Daoy (cell line): ENCODE measurements at places on chromosomes 11 and 22. TPM values are rescaled to one million over a fixed set of nuclear protein-coding genes. Genes with fewer than 3 reads are reported as not detected.
A peak's percentile ranks its signal among the peaks of the same experiment; 100 is the strongest.

DNA sequence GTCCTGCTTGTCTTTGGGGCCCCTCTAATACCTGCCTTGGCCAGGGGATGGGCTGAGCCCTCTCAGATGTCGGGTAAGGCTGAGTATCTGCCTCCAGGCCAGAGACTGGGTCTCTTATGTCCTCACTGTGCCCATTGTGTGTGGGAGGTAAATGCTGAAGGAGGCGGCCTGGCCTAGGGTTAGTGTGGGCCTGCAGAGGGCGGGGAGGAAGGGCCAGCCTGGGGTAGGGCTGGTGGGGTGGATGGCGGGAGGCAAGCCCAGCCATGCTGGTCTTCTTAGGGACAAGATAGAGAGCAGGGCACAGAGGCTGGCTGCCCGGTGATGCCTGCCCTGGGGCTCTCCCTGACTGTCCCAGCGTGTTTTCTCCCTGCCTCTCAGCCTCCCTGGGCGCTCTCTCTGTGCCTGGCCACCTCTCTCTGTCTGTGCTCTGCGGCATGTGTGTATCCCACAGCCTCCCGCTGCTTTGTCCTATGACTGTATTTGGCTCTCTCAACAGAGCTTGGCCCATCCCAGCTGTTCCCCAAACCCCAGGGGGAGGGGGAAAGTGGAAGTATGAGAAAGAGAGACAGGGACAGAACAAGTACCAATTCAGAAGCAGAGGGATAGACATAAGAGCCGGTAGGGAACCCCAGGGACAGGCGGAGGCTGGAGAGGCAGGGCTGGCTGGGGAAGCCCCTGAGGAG is 57.0 kb downstream of the PDE2A start:
- peak; percentile 26 for DNase-seq

- DNase-seq = peak; percentile 22
Measured at GRCh38 chr11:95897731-95898130, 26.2 kb downstream of the MTMR2 start.

- DNase-seq = no peak
Measured at GRCh38 chr11:120130176-120130980, 7.5 kb downstream of the TRIM29 start.

GRCh38 chr11:16086229-16086819 is 270.0 kb downstream of the SOX6 start:
- no peak for DNase-seq

Gene OR52K1
- total RNA-seq = not detected in 2 replicates

Gene OR5B3
- total RNA-seq = not detected in 2 replicates

Gene APOBEC3C
- total RNA-seq = 1.2 and 2.7 TPM in 2 replicates
